ENCODE measurements at places on chromosomes 5 and 9. TPM values are rescaled to one million over a fixed set of nuclear protein-coding genes. Genes with fewer than 3 reads are reported as not detected.

GRCh38 chr9:78938821-78939220, 632.9 kb upstream of the TLE4 start:
- no peak for DNase-seq

DNA sequence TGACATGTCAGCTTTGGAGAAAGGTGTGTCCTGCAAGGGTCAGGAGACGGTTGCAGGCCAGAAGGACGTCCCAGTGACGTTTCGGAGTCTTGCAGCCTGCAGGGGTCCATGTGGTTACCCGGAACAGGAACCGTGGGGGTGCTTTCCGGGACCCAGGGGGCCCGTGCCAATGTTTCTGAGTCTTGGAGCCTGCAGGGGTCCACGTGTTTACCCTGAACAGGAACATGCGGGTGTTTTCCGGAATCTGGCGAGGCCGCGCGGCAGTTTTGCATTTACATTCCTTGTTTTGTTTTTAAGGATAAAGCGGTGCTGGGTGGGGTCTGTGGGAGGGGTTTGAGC, 30.6 kb downstream of the NKD2 start:
- DNase-seq: peak; percentile 32

DNA sequence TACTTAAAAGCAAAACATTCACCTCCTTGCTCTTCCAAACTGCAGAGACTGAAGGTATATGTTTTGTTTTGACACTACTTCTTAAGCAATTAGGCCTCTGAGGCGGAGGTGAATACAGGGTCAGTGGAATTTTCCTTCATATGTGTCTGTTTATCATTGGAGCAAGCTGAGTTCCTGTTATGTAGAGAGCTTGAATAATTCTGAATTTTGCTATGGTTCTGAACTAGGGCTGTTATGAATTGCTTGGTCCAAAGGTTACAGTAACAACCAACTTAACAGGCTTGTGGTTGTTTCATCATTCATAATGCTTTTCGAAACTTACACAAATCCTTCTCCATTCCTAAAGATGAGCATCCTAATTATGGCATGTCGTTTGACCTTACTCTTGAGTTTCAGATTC, 444.6 kb upstream of the MEF2C start:
- no peak for DNase-seq

DNA sequence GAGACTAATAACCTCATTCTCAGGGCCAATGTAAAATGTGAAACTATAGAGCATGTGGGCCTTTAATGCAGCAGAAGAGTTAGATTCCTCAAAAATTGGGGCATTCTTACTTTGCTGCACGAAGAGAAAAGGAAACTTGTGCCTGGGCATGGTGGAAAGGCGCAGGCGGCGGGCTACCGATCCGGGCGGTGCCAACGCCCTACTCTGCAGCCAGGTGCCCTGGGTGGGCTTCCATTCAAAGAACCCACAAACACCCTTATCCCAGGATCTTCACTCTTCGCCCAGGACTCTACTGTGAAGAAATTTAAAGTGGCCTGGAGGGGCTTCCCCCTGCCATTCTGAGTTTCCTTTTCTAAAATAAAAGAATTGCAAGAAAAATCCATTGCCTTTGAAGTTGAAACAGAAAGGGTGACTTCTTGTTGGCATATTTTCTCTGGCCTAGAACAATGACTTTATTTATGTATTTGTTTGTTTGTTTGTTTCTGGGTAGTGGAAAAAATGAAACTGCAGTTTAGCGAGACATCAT, 124.9 kb downstream of the TMEM161B start:
- DNase-seq: no peak

DNA sequence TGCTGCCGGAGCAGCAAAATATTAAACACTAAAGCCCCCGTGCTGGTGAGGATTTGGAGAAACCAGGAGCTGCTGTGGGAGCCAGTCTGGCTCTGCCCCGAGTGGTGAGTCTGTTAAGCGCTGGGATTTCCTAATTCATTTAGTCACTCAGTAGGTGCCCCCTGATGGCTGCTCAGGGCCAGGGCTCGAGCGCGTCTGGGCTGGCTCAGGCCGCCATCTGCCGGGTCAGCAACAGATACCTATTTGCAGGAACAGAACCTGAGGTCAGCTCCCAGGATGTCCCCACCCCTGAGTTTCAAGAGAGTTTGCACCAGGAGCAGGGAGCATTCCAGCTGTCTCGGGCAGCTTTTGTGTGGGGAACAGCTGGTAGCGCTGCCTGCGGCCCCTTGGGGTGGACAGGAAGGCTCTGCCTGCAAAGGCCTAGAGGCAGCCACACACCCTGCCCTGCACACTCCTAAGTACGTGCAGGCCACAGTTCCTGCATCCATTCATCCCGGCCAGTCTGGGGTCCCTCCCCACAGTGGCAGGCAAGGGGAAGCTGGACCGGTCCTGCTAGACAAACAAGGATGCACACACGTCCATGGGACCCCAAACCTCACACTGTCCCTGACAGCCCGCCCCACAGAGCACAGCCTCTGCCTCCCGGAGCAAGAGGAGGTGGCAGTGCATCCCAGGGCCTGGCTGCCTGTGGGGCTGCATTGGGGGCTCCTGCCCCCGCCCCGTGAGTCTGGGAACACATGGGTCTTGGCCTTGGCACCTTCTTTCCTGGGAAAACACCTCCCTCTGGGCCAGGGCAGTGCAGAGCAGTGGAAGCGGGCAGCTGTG, 83.7 kb downstream of the ADAMTS2 start:
- DNase-seq: peak; percentile 60

SLC9A3 gene
- total RNA-seq: 2.5 TPM

HRCT1 gene
- 6.4 TPM for total RNA-seq

CYLC2 gene
- total RNA-seq: not detected

CFAP157 gene
- not detected for total RNA-seq

PTGES2 gene
- total RNA-seq: 87.2 TPM

TLR4 gene
- total RNA-seq: 15.6 TPM

MEF2C gene
- 51.4 TPM for total RNA-seq
